ENCODE measurements at places on chromosomes 3 and 15.

DNA sequence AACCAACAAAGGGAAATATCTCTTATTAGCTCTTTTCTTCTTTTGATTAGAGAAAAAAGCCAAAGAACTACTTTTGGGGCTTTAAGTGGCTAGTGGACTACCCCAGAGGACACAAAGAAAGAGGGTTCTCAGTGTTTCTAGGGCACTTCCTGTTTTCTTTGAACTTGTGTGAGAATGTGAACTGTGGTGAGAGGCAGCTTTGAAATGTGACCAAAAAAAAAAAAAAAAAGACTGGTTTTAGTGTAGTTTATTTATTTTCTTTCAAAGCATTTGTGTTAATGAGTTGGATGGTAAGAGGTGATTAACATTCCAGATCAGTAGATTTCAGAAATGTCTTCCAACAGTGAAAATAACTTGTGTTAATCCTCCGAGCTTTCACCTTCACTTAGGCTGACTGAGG, 32.4 kb downstream of the SELENOT start:
- no peak for DNase-seq

DNA sequence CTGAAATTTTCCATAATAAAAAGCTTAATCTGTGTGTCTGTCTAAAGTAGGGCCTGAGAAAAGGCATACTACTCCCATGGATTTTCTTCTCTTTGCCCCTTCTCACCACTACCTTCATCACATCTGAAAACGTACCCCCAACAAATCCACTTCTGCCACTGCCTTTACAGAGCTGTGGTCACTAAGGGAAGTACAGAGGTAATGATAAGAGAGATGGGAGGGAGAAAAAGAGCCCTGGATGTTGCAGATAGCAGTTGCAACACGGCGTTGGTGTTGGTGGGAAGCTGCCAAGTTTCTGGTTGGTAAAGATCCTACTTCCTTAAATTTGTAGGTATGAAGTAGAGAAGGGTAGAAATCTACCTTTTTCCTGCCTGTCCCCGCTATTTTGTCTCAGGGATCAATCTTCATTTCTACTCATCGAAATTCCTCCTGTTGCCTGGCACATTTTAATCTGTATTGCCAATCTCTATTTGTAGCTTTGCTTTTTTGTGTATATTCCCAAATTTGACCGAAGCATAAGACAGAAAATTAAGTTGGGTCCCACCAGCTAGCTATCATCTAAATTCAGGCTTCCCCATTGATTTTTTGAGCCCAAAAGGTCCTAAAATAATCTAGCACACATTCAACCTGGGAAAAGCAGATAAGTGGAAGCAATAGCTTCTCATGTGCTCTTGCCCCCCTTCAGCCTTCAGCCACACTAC, 102.9 kb downstream of the TFDP2 start:
- DNase-seq: no peak

GRCh38 chr3:32847528-32847927, 29.7 kb downstream of the TRIM71 start:
- DNase-seq: no peak

GRCh38 chr3:136595913-136596697, 156.1 kb downstream of the STAG1 start:
- no peak for DNase-seq

GRCh38 chr15:28900892-28901586, 15.3 kb downstream of the APBA2 start:
- DNase-seq: no peak

DNA sequence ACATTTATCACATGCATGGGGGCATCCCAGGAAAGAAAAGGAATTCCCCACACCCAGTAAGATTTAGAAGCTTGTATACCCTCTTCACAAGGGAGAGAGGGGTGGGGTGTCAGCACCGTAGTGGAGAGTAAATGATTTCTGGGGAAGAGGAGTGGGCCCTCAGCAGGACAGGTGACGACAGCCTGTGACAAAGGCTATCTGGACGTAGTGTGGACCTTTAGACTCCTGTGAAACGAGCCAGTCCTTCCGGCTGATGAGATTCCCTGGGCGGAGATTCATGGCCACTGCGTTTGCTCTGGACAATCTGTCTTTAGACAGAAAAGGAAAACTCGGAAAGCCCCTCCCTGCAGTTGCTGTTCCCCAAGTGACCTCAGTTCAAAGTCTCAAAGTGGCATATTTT, 1.7 kb upstream of the FAM3D start:
- no peak for DNase-seq

GRCh38 chr3:66789580-66790237, 208.4 kb upstream of the KBTBD8 start:
- no peak for DNase-seq

DNA sequence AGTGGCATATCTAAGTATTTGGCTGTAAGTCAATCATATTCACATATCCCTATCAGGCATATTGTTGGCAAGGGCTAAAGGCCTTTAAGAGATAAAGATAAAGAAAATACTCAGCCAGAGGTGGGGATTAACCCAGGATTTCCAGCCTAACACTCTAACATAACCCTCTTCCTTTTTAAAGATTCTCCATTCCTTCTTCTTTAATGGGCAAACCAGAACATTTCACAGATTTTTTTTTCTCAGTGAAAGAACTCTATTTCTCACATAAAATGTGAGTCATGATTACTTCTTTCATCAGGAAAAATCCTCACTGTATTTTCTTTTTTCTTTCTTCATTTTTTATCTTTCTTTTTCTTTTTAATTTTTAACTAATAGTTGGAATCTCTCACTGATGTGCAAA, 200.4 kb downstream of the NR1D2 start:
- DNase-seq: no peak

DNA sequence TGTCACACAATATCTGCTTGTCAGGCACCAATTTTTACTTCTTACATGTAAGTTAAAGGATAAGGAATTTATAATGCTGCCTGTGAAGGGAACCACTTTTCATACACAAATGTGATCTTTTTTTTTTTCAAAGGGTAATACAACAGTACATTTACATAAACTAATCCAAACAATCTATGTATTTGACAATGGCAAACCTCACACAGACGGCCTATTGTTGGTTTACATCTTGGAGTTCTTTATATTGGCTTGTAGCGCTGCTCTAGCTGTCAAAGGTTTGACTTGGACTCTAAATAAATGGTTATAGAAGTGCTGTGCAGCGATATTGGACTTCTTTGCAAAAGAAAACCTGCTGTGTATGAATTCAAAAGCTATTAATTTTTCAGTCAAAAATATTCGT, 598.0 kb downstream of the FOXP1 start:
- DNase-seq: no peak

DNA sequence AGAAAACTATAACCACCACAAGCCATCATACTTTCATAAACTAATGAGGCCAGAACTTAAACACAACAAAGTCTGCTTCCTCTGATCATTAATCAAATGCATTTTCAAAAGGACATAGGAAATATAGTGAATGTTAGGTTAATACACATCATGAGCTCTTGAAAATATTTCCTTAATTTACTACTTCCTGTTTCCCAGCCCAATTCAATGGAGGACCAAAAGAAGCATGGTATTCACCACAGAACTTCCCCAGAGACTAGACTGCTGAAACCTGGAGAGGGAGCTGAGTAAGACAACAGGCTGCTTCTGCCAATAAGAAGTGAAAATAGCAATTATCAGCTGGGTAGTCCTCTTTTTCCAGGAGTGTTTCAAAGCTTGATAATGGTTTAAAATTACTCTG, 250.3 kb downstream of the ULK4 start:
- DNase-seq: no peak

- no peak for DNase-seq
These were observed 71.4 kb downstream of the DUT start for GRCh38 chr15:48402427-48403177.

DNA sequence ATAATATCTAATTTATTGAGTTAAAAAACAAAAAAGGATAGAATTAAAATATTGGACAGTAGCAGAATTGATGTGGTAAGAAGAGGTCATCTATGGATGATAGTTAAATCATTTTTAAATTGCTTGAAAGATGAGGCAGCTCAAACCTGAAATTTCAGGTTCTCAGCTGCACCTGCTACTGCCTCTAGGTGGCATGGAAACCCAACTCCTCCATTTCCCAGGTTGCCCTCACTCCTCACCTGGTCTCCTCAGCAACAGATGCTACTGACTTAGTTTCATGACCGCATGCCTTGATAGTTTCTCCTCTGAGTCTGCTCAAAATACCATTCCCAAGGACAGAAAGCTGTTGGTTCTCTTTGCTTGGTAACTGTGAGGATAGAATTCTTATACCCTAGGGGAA, 148.1 kb downstream of the ABHD5 start:
- no peak for DNase-seq

DNA sequence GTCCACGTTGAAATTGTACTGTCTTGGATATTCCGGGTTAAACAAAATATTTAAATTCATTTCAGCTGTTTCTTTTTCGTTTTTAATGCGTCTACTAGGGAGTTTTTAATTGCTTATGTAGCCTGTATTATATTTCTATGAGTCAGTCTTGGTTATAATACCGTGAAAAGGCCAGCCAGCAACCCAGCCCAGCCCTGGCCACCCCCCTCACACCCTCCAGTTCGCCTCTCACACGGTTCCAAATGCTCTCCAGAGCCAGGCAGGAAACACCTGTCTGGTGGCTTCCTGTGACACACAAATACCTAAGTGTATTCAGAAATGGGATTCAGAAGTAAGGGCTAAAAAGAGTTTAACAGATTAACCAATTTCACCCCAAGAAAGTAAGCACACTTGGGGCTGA, 4.4 kb downstream of the SH3BP5 start:
- DNase-seq: no peak

DNA sequence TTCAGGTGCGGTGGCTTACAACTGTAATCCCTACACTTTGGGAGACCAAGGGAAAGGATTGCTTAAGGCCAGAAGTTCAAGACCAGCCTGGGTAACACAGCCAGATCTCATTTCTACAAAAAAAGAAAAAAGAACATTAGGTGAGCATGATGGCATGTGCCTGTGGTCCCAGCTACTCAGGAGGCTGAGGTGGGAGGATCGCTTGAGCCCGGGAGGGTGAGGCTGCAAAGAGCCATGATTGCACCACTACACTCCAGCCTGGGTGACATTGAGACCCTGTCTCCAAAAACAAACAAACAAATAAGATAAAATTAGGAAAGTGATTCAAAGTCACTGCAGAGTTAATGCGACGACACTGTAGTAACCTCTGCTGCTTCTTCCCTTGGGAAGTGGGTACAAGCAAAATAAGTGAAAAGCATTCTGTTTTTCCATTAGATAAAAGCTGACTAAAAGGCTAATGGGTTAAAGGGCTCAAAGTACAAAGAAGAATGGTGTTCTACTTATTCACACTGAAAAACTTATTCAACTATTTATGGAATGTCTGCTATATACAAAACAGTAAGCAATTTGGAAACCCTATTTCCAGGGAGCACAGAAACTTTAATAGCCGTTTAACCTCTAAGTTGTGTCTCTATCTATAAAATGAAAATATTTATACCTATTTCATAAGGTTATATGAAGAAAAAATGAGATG, 8.0 kb upstream of the RPS27L start:
- DNase-seq: no peak

DNA sequence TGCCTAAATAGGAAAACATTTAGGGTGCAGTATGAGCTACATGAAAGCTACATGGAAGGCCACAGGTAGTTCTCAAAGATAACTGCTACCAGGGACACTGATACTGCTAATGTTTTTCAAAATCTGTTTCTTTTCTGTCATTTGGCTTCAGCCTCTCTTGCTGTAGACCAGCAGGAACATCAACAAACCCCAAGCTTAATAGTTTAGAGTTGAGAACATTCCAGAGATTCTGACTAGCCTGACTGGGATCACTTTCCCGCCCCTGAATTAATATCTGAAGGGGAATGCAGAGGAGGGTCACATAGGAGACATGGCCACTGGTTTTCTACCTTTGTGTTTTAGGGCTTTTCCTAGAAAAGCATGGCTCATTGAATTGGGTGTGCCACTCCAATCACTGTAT, 16.9 kb upstream of the C3orf38 start:
- no peak for DNase-seq

- DNase-seq: no peak
These were observed 51.7 kb downstream of the GRIP2 start for GRCh38 chr3:14488286-14489041.
